ENCODE measurements at places on chromosomes 16 and 17. TPM values are rescaled to one million over a fixed set of nuclear protein-coding genes. Genes with fewer than 3 reads are reported as not detected.

Gene ZNF276
- 20.8 TPM for total RNA-seq

Gene LITAFD
- total RNA-seq, result not detected

Gene KRT16
- total RNA-seq, result not detected

Gene TMC7
- 2.5 TPM for total RNA-seq

Gene RAB26
- total RNA-seq, result 292 TPM

Gene CSF3
- total RNA-seq, result not detected

Gene P2RX5
- 6.6 TPM for total RNA-seq

Gene PRR35
- not detected for total RNA-seq

Gene NR1D1
- 1.3 TPM for total RNA-seq

Gene SMTNL2
- 22.0 TPM for total RNA-seq

Gene RAC3
- 46.0 TPM for total RNA-seq

Gene CDT1
- 5.6 TPM for total RNA-seq

Gene HSPB9
- 0.44 TPM for total RNA-seq

Gene REXO5
- 5.9 TPM for total RNA-seq

Gene CCL7
- not detected for total RNA-seq

Gene PRPF8
- 297 TPM for total RNA-seq

Gene CD68
- total RNA-seq, result not detected

Gene YBX2
- 1.3 TPM for total RNA-seq

Gene KRTAP2-3
- not detected for total RNA-seq

Gene MTMR4
- 152 TPM for total RNA-seq

Gene NOD2
- total RNA-seq, result 0.34 TPM

Gene KRT33A
- not detected for total RNA-seq

Gene SLC38A8
- total RNA-seq, result not detected

Gene CDH3
- 1.3 TPM for total RNA-seq

Gene VTN
- 0.25 TPM for total RNA-seq

Gene MMP25
- total RNA-seq, result not detected

Gene TNP2
- not detected for total RNA-seq

Gene SLC6A2
- not detected for total RNA-seq

Gene MPP2
- total RNA-seq, result 51.6 TPM

Gene NFATC3
- 33.1 TPM for total RNA-seq

Gene RNF227
- total RNA-seq, result 0.49 TPM

Gene TMEM238L
- total RNA-seq, result not detected

Gene NSMCE1
- 32.7 TPM for total RNA-seq

Gene PRAC2
- not detected for total RNA-seq

Gene SLC52A1
- not detected for total RNA-seq

Gene IGSF6
- total RNA-seq, result not detected

Gene SLC9A5
- 1.4 TPM for total RNA-seq

Gene CCDC200
- not detected for total RNA-seq

Gene KCTD19
- total RNA-seq, result 1.0 TPM
